T-helper 2 cell treated with Interferon-gamma antibody and Interleukin-4, amounts not matched to agents 5 μg/mL and 100 μg/mL, for 36 hours (primary cell): ENCODE measurements at places on chromosomes 11 and 22.
A peak's percentile ranks its signal among the peaks of the same experiment; 100 is the strongest.

GRCh38 chr11:78804991-78805390, 230.3 kb upstream of the NARS2 start:
- DNase-seq, result no peak
- no peak overlapping the region for H3K4me3 ChIP-seq
- peaks cover 2% of the 10 kb centered on the region for H3K27me3 ChIP-seq
- no peaks in the 10 kb centered on the region for H3K4me1 ChIP-seq
- no peaks in the 10 kb centered on the region for H3K36me3 ChIP-seq
- no peak overlapping the region for H3K27ac ChIP-seq

- peaks cover 51% of the 10 kb centered on the region for H3K36me3 ChIP-seq
- H3K27ac ChIP-seq, result peak overlapping the region; percentile 67
- H3K27me3 ChIP-seq, result no peaks in the 10 kb centered on the region
- no peak overlapping the region for H3K4me3 ChIP-seq
These were observed 26.2 kb downstream of the MCM5 start for GRCh38 chr22:35425971-35426800.

DNA sequence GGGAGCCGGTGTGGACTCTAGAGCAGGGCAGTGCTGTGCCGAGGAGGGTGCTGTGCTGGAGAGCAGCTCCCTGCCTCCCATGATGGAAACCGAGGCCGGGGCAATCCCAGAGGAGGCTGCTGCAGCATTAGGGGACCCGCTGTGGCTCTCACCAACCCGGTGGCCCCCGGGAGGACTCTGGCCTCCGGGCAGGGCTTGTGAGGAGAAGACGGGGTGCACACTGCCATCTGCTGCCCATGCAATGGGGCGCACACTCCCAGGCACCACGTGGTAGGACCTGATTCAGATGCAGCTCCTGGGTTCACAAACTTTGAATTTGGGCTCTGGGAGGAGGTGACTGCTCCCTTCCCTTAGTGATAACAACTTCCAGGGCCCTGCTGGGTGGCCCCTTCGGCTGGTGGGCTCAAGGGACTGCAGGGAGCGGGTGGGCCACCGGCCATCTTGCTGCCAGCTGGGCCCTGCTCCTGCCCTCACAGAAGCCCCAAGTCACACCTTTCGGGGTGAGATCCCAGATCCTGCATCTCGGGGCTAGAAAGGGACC, 93.8 kb upstream of the FGF3 start:
- no peaks in the 10 kb centered on the region for H3K36me3 ChIP-seq
- no peak overlapping the region for H3K27ac ChIP-seq
- no peak for DNase-seq

DNA sequence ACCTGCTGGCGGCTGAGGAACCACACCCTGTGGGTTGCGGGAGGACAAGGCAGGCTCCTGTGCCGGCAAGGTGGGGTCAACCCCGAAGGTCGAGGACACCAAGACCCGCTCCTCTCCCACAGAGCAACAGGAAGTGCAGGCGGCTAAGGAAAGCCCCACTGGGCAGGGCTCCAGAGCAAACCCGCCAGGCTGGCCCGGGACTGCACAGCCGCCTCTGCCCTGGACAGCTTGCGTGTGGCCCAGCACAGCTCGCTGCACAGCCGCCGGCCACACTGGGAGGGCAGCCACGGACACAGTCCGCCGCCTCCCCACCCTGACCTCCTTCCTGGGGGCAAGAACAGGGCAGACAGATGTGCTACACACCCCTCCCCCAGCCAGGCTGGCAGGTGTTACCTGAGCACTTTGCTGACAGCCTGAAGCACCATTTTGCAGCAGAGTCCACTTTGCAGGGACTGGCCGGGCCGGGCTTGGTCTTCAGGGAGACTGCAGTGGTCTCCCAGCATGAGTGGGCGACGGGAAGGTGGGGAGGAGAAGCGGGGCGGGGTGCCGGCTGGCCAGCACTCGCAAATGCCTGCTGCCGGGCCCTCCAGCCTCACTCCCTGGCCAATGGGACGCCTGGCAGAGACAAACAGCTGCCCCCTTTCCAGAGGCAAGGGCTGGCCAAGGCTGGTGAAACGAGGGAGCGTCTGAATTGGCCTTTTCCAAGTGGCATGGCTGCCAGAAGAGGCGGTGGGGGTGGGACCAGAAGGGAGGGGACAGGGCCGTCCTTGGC, at the start of gene MOB2:
MOB2 (minus strand) TSS at position 726 of the 772 bp plus-strand sequence; CDS start at position 503, 223 bp downstream.
- no peak for DNase-seq
- H3K4me1 ChIP-seq, result no peaks in the 10 kb centered on the region

- no peaks in the 10 kb centered on the region for H3K36me3 ChIP-seq
- no peak overlapping the region for H3K27ac ChIP-seq
- no peak overlapping the region for H3K4me3 ChIP-seq
- H3K27me3 ChIP-seq, result no peaks in the 10 kb centered on the region
These were observed 166.7 kb downstream of the FAT3 start for GRCh38 chr11:92391364-92391763.

- peaks cover 3% of the 10 kb centered on the region for H3K4me1 ChIP-seq
- H3K4me3 ChIP-seq, result peak within 1 kb of the TSS; percentile 92
- peaks cover 27% of the 10 kb centered on the region for H3K27me3 ChIP-seq
- H3K36me3 ChIP-seq, result no peaks in the 10 kb centered on the region
These were observed at the start of gene CDKN1C for GRCh38 chr11:2885678-2886081. Gene CDKN1C (minus strand): TSS chr11:2885775. CDS start chr11:2885456, 319 bp downstream.

DNA sequence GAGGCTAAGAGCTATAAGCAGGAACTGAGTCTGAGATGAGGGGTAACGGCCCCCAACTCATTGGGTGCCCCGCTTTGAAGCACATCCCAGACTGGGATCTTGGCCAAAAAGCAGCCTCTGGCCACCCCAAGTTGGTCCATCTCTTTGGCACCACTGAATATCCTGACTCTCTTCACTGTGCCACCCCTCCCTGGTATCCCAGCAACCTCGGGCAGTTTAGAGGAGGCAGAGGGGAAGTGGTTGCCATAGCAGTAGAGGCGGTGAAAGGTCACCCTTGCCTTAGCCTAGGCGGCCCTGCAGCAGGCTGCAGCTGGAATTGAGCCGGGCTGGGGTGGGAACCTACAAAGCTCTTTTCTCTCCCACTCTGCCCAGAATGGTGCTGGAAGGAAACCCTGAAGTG, 1.1 kb downstream of the PELI3 start:
- no peaks in the 10 kb centered on the region for H3K27me3 ChIP-seq
- H3K27ac ChIP-seq, result peak overlapping the region; percentile 87
- H3K4me1 ChIP-seq, result peaks cover 22% of the 10 kb centered on the region

DNA sequence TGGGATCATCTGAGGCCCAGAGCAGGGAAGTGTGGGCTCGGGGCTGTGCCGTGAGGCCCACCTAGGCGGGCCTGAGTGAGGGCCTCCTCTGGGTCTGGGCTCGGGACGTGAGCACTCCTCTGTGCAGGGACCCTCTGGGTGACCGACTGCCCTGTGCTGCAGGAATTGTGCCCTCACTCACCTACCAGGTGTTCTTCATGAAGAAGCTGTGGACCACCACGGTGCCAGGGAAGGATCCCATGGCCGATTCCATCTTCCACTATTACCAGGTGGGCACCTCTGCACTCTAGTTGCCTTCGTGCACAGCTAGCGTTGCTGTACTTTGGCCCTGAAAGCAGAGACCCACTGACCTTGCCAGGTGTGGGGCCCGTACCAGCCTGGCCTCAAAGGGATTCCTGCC, 80.5 kb downstream of the MYO7A start:
- no peak overlapping the region for H3K4me3 ChIP-seq
- H3K36me3 ChIP-seq, result no peaks in the 10 kb centered on the region
- no peak overlapping the region for H3K27ac ChIP-seq
- H3K4me1 ChIP-seq, result no peaks in the 10 kb centered on the region
- no peak for DNase-seq

DNA sequence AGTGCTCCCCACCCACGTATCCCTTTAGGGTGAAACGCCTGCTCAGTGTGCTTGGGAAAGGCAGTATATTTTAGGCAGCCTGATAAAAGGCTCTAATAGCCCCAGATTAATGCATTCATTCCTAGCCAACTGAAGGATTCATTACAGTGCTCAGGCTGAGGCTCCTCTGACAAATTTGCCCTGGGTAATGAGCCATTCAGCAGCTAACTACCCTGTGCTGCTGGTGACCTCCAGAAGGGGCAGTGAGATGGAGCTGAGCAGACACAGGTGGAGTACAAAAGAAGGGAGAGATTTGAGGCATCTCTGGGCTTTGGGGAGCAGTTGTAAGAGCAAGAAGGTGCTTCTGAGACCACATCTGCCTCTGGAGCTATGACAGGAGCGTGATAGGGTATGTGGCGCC, 817.0 kb downstream of the NTM start:
- no peak for DNase-seq
- H3K4me3 ChIP-seq, result no peak overlapping the region
- no peak overlapping the region for H3K27ac ChIP-seq
- H3K27me3 ChIP-seq, result no peaks in the 10 kb centered on the region
- no peaks in the 10 kb centered on the region for H3K4me1 ChIP-seq

- no peaks in the 10 kb centered on the region for H3K27me3 ChIP-seq
- H3K4me3 ChIP-seq, result peak overlapping the region; percentile 57
- peak overlapping the region; percentile 64 for H3K27ac ChIP-seq
- no peak for DNase-seq
- H3K36me3 ChIP-seq, result peaks cover 4% of the 10 kb centered on the region
These were observed 106.2 kb downstream of the ABTB2 start for GRCh38 chr11:34251589-34251980.

DNA sequence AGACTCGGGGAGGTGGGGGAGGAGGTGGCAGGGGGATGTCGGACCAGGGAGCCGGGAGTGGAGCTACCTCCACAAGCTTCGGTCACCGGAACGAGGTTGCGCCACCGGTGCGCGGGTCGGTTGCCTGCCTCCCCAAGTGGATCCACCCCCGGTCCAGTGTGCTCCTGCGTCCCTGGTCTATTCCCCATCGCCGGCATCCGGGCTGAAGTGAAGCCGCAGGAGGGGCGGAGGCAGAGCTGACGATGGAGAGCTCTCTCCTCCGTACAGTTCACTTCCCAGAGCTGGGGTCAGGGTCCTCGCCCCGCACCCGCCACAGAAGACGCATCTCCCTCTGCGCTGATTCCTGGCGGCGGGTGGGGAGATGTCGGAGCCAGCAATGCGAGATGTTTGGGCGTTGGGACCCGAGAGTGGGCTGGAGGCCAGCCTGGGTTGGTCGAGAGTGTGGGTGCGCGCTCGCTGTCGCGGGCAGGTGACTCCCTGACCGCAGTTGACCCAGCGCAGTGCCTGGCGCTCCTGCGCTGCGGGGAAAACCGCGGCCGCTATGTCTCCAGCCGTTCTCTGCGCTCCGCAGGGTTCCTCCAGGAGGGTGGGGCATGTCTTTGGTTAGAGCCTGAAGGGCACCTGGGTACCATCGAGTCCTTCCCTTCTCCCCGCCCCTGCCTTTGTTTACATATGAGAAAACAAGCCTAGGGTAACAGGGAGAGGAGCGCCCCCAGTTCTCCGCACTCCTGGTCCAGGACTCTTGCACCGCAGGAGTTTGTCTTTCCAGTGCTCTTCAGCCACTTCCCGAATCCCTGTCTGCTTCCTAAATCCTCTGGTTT, 1.7 kb downstream of the C11orf96 start:
- H3K27me3 ChIP-seq, result peaks cover 67% of the 10 kb centered on the region
- no peak overlapping the region for H3K27ac ChIP-seq
- no peaks in the 10 kb centered on the region for H3K36me3 ChIP-seq
- peak overlapping the region; percentile 93 for H3K4me3 ChIP-seq
- DNase-seq, result peak; percentile 43
- peaks cover 13% of the 10 kb centered on the region for H3K4me1 ChIP-seq

DNA sequence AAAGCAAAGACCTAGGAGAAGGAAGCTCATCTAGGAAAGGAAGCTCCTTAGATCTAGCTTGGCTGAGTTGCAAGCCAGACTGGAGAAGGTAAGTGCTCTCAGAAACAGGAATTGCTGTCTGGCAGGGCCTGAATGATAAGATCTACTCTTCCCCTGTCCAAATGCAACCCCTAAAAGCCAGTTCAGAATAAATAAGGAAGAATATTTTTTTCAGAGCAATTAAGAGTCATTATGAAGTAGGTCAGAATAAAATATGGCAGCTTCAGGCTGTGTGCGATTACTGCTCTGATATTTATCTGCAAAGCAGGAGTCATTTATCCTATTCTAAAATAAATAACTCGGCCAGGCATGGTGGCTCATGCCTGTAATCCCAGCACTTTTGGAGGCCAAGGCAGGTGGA, 82.1 kb downstream of the PIWIL4 start:
- H3K4me1 ChIP-seq, result no peaks in the 10 kb centered on the region
- DNase-seq, result no peak
- no peaks in the 10 kb centered on the region for H3K36me3 ChIP-seq
- H3K27ac ChIP-seq, result no peak overlapping the region
- H3K4me3 ChIP-seq, result no peak overlapping the region

DNA sequence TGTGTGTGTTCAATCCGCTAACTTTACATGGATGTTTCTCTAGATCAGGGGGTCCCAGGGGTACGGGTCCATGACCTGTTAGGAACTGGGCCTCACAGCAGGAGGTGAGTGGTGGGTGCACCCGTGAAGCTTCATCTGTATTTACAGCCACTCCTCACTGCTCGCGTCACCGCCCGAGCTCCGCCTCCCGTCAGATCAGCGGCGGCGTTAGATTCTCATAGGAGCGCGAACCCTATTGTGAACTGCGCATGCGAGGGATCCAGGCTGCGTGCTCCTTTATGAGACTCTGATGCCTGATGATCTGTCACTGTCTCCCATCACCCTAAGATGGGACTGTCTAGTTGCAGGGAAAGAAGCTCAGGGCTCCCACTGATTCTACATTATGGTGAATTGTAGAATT, 31.9 kb downstream of the MRGPRD start:
- no peaks in the 10 kb centered on the region for H3K36me3 ChIP-seq
- H3K27ac ChIP-seq, result no peak overlapping the region
- H3K27me3 ChIP-seq, result no peaks in the 10 kb centered on the region
- no peak overlapping the region for H3K4me3 ChIP-seq
- H3K4me1 ChIP-seq, result peaks cover 4% of the 10 kb centered on the region

GRCh38 chr11:94638902-94639373, 71.8 kb downstream of the PIWIL4 start:
- DNase-seq, result no peak
- H3K4me3 ChIP-seq, result no peak overlapping the region
- no peaks in the 10 kb centered on the region for H3K36me3 ChIP-seq
- no peaks in the 10 kb centered on the region for H3K27me3 ChIP-seq

DNA sequence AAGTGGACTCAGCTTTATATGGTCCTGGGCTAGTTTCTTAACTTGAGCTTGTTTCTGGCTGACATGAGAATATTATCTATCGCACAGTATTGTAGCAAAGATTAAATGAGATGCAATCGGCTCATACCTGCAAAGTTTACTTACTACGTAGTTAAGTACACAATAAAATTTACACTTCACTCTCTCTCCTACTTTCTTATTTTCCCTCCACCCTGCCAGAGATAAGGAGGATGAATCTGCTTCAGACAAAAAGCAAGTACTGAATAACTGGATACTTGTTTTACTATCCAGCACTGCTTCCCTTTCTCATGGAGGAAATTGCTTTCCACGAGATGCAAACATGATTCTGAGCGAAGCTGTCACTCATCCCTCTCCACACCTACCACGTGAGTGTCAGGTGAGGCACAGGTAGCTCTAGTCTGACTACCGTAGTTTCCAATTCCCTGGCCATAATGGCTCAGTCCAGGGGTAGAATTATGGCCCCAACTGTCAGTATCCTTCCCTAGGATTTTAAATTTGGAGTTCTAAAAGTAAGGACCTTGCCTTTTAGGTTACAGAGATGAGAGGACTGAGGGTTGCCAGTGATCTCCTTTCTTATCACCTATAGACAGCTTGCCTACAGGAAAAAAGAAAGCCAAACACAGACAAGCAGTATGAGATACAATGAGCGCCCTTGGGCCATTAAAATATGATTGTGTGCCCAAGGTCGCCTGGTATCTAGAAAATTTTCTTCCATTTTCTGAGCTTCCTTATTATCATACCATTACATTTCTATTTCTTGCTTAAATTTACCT, 39.8 kb downstream of the GAB2 start:
- peaks cover 70% of the 10 kb centered on the region for H3K4me1 ChIP-seq
- DNase-seq, result no peak
- H3K27ac ChIP-seq, result peak overlapping the region; percentile 82
- H3K4me3 ChIP-seq, result no peak overlapping the region

- no peaks in the 10 kb centered on the region for H3K27me3 ChIP-seq
- peaks cover 6% of the 10 kb centered on the region for H3K4me1 ChIP-seq
- DNase-seq, result no peak
These were observed 37.5 kb downstream of the ARFGAP3 start for GRCh38 chr22:42819412-42820044.
